ENCODE measurements at places on chromosomes 13 and 19.

DNA sequence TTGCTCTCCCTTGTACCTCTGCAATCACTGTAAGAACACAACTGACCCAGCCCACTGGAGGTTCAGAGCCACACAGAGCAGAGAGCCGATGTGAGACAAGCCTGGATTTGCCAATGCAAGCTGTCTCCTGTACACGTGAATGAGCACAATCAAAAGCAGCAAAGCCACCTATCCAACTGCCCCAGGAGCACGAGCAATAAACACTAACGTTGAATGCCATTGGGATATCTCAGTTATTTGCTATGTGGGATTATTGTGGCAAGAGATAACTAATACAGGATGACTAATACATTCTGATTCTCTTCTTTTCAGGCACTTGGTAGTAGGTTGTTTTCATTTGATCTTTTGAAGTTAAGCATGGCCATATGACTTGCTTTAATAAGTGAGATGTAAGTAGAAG is 85.2 kb upstream of the FAM216B start:
- no peak for DNase-seq

DNA sequence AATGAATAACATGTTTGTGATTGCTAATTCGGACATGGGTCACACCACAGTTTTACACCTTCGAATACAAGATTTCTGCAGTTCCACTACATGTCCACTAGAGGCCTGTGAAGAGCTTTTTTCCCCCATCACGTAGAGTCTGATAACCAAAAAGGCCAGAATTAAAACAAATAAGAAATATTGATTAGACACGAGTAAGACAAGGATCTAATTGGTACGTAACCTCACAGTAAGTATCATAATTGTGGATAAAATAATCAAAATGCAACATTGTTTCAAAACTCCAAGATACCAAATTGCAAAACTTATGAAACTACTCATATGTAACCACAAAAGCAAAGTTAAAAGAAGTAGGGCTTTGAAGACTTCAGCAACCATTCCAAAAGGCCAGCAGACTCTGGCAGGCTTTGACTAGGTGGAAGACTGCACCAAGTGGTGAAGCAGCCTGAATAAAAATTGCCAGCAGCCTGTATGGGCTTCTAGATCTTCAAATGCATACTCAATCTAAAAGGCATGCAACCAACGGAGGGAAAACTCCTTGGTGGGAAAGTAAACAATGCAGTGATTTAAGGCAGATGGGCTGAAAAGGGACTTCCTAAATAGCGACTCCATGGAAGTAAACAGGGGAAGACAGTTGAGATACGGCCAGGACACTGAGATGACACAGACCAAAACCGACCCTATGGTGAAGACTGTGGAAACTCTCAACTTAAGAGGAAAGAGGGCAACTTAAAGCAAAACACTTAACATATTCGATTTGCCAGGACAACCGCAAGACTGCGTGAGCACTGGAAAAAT is 56.7 kb downstream of the STARD13 start:
- DNase-seq: no peak

DNA sequence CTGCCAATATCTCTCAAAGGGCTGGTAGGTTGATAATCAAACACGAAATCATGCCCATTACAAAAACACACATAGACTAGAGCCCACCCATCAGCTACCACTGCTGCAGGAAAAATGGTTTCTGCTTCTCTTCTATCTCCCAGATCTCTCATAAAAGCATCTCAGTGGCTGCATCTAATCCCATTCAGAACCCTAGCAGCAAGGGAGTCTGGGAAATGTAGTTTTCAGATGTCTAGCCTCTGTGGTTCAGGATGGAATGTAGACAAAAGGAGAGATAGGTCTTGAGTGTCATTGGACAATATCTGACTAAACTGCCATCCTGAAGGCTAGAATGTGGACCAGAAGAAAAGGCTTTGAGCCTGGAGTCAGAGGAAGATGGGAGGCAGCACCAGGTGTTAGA is 32.1 kb downstream of the RDH8 start:
- DNase-seq: no peak

DNA sequence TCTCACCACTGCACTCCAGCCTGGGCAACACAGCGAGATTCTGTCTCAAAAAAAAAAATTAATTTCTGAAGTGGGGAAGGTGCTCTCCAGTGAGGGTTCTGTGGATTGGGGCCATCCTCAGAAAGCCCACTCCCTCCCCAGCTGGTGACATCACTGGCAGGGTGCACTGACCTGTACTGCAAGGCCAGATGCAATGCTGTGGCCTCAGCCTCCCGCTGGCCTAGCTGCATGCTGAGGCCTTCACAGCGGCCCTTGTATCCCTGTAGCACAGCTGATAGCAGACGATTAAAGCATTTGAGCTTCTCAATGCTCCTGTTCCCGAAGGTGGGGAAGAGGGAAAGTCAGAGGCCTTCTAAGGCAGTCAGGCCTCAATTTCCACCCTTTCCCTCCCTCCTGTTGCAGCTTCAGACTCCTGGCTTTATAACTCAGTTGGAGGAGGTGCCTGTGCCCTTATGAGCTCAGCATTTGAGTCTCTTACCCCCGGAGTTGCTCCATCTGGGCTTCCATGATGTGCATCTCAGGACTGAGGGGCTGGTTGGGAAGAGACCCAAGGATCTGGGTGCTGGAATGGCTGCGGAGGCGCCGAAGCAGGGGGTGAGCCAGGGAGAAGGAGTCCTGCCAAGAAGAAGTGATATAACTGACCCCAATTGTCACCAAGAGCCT is 5.3 kb downstream of the USHBP1 start:
- DNase-seq: no peak

GRCh38 chr13:46578590-46578975 is 25.6 kb downstream of the LRCH1 start:
- DNase-seq: no peak

DNA sequence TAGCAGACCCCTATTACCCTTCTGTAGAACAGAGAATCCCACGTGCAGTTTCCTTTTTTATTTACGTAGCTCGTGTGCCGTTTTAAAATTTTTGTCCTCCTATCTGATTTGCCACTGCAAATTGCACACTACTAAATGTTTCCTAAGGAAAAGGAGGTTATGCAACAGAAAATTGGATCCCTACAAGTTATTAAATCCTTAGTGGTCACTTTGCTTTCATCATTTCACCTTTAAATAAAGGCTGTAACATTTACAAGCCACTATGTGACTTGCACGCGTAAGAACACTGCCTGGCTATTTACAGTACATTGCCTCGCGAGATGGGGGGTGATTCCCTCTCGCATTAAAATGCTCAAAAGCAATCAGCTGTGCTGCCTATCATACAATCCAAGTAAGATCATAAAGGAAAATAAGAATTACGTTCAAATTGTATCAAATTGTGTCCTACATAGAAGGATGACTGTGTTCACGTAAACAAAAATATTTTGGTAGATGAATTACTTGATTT is 525.6 kb downstream of the SUCLA2 start:
- no peak for DNase-seq

GRCh38 chr13:98775844-98776598 is 23.5 kb upstream of the SLC15A1 start:
- DNase-seq: no peak

- DNase-seq: no peak
Observed at GRCh38 chr19:46049597-46049996, 8.8 kb upstream of the IGFL4 start.

DNA sequence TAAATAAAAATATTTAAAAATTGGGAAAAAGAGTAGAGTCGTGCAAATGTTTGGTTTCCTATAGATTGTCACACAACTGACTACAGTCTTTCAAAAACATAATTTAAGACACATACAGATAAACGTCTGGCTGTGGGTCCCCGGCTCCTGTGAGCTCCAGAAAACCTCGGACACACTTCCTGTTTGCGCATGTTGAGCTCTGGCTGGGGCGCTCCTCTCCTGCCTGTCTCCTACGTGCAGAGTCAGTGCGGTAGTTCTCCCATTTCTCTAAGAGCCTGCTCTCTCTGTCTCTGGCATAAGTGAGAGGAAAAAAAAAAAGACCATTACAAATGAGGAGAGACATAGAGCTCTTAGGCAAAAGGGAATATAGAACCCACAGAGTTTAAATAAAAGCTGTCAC is 128.2 kb upstream of the OBI1 start:
- DNase-seq: no peak

DNA sequence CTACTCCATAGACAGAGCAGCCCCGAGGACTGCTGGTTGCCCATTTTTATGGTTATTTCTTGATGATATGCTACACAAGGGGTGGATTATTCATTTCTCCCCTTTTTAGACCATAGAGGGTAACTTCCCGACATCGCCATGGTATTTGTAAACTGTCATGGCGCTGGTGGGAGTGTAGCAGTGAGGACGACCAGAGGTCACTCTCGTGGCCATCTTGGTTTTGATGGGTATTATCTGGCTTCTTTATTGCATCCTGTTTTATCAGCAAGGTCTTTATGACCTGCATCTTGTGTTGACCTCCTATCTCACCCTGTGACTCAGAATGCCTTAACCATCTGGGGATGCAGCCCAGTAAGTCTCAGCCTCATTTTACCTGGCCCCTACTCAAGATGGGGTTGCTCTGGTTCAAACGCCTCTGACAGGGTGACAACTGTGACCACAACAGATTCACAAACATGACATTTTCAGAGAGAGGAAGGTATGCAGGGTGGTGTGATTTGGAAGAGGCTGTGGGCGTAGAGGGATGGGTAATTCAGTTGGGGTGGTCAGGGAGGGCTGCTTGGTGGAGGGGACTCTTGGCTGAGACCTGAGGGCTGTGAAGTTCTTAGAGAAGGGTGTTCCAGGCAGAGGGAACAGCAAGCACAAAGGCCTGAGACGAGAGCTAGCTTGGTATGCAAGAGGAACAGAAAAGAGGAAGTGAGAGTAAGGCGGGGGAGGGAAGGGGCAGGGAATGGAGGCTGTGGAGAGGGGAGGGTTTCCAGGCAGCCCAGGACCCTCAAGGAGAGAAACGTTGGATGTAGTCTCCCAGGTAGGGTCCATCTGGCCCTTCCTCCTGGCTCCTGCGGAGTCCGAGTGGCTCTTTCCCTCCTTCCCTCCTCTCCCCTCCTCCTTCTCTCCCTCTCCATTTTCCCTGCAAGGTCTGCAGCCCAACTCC is 23.5 kb downstream of the FAM187B start:
- DNase-seq: no peak

DNA sequence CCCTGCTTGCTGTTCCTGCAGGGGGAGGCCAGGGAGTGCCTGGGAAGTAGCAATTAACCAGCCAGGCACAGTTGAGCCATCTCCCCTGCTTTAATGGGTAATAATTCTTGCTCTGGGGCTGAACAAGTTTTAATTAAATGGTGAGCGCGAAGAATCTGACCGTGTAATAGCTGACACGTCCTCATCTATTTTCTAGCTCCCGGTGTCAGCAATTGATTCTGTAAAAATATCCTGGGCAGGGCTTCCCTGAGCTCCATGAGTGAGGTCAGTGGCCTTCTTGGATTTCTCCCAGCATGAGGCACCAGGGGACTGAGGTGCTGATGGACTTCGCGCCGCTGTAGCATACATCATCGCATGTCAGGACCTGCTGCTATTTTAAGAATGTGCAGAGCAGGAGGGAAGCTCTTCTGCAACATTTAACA is 26.9 kb downstream of the SIPA1L3 start:
- DNase-seq: no peak

DNA sequence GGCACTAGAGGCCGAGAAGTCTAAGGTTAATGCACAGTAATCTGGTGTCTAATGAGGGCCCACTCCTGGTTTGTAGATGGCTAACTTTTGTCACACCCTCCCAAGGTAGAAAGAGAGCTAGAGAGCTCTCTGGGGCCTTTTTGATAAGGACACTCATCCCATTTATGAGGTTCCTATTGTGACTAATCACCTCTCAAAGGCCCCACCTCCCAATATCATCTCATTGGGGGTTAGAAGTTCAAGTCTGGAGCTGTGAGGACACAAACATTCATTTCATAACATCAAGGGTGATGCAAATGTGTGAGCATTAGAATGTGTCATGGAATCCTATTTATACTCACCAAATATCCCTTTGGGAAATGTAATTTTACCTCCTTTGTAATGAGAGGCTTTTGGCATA is 79.2 kb upstream of the SLC10A2 start:
- no peak for DNase-seq

GRCh38 chr13:43033038-43033437 is 9.7 kb downstream of the DNAJC15 start:
- DNase-seq: no peak

DNA sequence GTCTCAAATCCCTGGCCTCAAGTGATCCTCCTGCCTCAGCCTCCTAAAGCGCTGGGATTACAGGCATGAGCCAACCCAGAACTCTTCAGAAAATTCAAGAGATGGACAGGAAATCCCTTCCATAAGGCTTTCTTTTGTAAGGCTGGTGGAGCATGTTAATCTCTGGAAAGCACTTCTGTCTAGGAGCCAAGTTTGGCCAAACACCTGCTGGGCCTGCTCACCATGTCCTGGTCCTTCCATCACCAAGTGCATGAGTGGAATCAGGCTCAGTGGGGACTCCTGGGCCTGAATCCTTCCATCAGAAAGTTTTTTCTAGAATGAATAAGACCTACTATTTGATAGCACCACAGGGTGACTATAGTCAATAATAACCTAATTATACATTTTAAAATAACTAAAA is 148.0 kb downstream of the DCLK1 start:
- DNase-seq: no peak

DNA sequence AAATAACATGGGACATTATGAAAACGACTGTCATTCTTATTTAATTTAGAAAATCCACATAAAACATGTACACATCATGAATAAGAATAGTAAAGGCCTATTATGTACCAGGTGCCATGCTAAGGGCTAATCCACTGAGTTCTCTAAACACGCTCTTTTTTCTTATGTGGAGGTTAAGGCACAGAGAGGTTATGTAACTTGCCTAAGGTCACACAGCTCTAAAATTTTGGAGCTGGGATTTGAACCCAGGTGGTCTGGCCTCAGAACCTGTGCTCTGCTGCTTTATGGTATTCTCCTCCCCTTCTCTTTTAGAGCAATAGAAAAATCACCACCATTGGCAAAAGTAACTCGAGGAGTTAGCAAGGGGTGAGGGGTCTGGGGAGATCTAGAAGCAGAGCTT is 156.9 kb upstream of the ZNF536 start:
- DNase-seq: no peak

- DNase-seq: no peak
Observed at GRCh38 chr13:78589206-78589605, 14.1 kb downstream of the POU4F1 start.
